ENCODE measurements at places on chromosomes 2 and 18.
A peak's percentile ranks its signal among the peaks of the same experiment; 100 is the strongest.

DNA sequence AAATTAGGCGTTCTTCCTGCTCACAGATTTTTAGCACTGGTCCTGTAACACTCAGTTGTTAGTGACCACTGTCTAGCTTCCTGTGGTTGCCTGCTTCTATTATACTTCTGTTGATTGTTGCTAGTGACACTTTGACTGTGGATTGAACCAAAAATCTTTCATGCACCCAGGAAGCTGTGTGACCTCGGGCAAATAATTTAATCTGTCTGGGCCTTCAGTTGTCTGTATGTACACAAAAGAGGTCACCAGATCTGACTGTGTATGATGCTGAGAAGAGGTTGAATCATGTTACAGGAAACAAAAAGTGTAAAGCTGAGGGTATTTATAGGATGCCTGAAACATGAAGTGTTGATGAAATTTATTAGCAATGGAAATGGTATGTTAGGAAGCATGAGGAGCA, 12.7 kb downstream of the ICOS start:
- no peak for DNase-seq

GRCh38 chr2:233434666-233435330, 80.5 kb downstream of the DGKD start:
- no peak for DNase-seq

DNA sequence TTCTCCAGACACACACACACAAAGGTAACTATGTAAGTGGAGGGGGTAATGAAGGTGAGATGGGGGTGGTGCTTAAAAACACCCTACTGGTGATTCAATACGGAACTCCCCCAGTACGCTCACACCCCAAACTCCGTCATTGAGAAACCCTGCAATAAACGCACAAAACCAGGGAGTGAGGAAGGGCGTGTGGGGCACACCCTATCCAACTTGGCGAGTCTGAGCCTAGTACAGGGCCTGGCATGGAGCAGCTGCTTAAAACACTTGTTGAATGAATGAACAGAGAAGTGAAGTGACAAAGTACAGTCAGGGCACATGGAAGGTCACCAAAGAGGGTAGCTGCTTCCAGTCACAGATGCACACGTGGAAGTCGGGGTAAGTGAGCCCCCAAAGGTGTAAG, 146.8 kb upstream of the SMAD2 start:
- DNase-seq = no peak

DNA sequence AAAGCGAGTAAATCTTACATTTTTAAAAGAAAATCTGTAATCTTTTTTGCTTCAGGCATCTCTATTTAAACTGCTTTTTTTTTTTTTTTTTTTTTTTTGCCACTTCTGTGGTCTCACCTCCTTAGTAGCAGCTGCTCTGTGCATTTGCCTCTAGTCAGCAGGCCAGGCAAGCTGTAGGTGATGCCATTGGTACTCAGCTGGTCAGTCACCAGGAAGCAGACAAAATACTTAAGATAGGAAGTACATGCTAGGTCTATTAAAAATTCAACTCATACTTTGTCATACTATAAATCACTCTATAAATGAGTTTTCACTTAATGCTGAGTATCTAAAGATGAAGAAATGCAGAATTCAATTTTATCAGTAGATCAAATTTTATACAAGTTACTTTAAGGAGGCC, 83.7 kb downstream of the KYNU start:
- no peak for DNase-seq

DNA sequence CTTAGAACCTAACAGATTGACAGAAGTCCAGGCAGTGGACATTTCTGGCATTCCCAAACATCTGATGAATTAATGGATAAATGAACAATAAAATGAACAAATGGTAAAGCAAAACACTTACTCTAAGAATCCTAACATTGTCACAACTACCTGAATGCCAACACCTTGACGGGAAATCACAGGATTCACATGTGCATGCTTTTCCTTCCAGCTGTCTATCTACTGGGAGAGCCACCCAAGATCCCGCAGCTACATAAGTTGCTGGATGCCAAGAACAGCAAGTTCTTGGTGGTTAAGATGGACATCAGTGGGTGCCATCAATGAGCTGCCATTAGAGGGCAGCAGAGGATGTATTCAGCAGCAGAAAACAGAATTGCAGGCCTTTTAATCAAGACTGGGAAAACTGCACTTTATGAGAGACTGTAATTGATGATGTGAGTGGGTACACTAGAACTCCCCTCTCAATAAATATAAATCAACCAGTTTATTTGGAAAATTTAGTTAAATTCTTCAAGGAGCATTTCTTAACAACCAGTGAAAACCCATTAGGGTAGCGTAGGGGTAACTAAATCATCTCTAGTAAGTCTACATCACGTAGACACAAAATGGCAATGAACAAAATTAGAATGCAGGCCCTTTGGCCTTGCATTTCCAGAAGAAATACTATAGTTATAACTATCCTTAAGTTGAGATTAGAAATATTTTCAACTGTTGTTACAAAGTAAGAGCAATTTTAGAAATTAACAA, 45.6 kb downstream of the SESTD1 start:
- peak; percentile 76 for DNase-seq

GRCh38 chr2:223300326-223300725, 248.3 kb downstream of the KCNE4 start:
- no peak for DNase-seq

DNA sequence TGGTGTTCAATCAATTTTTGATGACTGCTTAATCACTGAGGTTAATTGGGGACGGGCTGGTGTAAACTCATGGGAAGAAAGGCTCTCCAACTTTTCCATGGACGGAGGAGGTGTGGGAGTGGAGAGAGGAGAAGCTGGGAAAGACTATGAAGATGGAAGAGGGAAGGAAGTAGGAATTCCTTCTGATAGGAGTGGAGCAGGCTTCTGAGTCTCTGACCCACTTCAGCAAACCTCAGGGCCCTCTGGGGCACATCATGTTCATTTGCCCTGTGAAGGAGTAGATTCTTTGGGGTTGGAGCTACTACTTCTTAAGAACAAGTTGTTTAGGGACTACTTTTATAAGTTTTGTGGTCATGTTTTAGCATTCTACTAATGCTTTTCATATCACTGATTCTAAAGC, 87.0 kb upstream of the MAP4K3 start:
- DNase-seq = no peak

DNA sequence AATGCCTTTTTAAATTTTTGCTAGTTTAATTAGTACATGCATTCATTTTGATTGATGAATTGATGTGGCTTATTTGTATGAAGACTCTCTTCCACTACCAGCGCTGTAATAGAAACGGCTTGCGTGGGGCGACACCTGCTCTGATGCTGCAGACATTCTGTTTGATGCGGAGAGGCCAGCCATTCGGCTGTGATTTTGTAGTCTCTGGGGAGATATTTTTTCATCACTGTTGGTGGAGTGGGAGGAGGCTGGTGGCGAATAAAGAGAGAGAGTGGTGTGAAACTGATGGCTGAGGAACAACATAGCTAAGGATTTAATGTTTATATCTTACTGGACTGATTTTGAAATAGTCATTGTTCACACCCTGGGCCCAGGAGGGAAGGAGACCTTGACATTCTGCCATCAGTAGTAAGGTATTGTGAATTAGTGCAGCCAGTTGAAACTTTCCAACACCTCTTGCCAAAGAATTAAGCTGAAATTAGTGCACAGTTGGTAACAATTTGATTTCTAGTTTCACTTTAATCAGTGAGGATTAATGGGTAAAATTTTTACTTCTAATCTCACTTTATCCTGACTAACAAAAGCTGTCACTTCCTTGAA, 224.1 kb downstream of the MTX2 start:
- DNase-seq = no peak

- no peak for DNase-seq
These were observed 43.9 kb upstream of the PLB1 start for GRCh38 chr2:28451793-28452533.

DNA sequence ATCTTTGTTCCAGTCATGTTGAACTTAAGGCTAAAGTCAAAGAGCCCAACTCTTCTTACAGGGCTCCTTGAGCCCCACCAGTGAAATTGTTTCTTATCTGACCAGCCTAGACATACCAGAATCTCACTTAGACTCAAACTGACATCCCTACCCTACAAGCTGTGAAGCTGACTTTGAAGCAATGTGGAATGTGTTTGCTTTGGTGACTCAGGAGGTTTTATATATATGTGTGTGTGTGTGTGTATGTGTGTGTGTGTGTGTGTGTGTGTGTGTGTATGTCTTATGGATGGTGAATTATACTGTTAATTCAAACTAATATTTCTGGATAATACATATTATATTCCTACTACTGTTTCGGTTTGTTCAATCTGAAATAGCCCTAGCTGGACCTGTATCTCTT, 67.3 kb downstream of the CAMKMT start:
- DNase-seq = peak; percentile 15

GRCh38 chr2:53527056-53527455, 240.5 kb upstream of the CHAC2 start:
- no peak for DNase-seq

DNA sequence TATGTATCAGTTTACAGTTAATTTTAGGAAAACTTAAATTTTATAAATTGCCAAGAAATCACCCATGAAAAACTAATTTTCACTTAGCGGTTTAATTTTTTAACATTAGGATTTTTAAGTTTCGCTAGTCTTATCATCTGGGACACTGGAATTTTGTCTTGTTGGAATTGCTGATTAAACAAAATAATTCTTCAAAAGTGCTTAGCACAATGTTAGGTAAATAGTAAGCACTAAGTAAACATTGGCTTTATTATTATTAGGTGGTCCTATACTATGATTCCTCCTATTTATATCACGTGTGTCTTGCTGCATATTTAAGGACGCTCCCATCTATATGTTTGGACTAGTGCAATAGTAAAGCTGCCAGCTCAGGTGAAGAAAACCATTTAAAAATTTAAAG, 54.6 kb upstream of the MAP4K3 start:
- no peak for DNase-seq

DNA sequence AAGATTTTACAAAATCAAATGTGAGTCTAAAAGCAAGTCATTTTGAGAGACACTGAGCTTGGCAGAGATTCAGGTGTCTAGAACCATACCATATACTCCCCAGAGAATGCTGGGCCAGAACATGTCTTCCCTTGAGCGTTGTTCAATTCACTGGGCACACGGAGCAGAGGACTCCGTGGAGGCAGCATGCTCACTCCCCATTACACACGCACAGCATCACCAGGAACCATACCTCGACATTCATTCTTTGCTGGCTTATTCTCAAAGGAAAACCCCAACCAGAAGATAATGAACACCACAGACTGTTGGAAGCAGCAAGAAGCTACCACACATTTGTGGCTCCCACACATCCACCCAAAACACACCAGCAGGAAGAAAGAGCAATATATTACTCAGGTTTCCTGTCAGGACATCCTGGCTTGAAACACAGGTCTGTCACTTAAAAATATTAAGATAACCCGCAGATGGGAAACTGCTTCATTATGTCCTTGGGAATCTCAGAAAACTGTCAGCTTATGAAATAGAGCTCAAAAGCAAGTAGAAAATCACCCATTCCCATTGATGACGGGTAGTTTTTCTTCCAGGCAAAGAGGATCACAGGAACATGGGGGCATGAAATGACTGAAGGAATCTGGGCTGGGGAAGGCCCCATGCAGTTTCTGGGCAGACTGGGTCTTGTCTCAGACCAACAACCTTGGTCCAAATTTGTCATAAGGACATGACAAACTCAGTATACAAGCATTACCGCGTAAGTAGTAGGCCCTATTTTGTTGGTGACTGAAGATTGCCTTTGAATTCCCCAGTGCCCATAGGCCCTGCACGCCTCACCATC, 46.4 kb downstream of the PCBP1 start:
- no peak for DNase-seq

Data from NCI-H460 (cell line).